ENCODE measurements at places on chromosomes 7 and 10.

DNA sequence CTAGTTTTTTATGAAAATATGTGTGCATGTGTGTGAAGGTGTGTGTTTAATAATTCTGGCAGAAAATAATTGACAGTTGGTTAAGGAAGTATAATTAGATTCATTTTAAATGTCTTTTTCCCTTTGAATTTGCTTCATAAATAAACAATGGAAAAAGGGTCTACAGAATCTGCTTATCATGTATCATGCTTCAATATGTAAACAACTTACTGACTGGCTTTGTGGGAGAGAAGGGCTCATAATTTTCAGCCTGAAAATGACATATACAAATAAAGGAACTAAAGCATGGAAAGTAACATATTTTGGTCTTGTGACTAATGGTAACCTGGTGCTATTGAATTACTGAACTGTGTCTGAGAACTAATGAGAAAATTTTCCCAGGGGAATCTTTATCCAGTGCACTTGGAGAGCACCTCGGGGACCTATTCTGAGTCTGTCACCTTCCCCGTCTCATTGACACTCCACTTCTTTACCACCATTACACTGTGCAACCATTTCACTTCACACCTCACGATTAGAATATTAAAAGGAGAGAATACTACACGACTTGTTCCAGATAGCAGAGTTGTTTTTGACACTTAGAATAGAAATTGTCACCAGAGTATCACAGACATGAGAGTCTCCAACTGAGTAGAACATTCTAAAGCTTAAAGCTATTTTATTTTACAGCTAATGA lies 298.6 kb downstream of the TFEC start:
- no peak for DNase-seq

- no peak for DNase-seq
These were observed 211.2 kb downstream of the CACNB2 start for GRCh38 chr10:18351421-18351820.

DNA sequence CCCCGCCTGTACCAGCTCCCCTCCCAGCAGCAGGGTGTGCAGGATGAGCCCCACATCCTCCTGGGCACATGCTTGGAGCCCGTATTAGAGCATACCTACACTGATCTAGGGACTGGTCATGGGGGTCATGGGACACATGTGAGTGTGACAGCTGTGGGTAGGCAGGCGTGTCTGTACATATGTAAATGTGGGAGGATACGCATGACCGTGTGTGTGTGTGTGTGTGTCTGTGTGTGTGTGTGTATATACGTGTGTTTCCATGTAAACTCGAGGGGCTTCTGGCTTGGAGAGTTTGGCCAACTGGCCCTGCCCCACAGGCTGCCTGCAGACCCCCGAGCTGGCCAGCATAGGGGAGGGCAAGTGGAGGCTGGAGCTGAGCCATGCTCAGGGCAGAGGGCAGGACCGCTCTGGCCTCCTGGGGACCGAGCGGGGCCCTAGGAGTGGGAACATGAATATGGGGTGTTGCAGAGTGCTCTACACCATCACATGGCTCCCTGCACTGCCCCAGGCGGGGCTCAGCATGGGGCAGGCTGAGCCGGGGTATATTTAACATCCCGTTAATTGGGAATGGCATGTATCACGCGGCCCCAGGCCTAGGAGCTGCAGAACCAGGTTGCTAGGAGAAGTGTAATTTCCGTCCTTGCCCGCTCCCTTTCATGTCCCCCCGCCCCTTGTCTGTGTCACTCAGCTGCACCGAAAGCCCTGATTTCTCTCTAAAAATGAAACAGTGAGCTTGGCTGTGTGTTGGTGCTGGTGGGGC lies 152.7 kb upstream of the PCBD1 start:
- DNase-seq = no peak

DNA sequence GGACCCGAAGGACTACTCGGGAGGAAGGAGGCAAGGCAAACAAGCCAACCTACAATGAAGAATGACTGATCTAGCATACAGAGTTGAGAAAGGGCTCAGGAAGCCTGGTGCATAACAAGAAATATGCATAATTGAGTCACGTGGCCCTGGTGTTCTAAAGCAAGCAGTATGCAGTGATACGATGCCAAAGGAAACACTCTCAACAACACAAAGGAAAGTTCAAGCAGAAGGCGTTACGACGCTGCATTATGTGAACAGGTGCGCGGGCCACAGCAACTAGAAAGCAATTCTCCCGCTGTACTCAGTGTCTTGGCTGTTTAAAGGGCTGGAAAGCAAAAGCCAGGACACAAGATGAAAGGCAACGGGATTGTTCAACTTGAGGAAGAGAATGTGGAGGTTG lies 100.8 kb downstream of the PRTFDC1 start:
- DNase-seq = no peak

GRCh38 chr10:104303594-104304355 lies 34.5 kb downstream of the ITPRIP start:
- DNase-seq = no peak

DNA sequence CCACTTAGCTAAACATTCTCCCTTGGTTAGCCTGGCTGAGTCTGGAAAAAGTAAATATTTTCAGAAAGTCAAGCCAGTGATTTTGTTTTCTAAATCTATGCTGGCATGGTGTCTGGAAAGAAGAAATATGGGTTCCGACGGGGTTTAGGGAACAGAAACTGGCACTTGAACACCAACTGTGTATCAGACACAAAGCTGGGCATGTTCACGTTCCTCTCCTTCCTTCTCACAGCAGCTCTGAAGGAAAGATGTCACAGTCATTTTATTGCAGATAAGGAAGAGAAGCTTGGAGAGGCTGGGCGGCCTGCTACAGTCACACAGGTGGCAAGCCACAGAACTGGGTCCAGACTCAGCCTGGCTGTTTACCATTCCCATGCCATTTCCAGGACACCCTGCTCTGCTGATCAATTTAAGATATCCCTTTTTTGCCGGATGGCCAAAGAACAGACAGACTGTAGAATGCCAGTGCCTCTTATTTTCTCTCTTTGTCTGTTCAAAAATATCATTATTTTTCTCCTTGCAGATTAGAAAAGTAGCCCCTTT lies 118.8 kb downstream of the HERPUD2 start:
- DNase-seq = no peak

All from stimulated activated CD4-positive, alpha-beta T cell treated with anti-CD3 and anti-CD28 coated beads, Interleukin-2, amount 100 ng/mL, for 4 hours (primary cell).